ENCODE measurements at places on chromosomes 2 and 18.

DNA sequence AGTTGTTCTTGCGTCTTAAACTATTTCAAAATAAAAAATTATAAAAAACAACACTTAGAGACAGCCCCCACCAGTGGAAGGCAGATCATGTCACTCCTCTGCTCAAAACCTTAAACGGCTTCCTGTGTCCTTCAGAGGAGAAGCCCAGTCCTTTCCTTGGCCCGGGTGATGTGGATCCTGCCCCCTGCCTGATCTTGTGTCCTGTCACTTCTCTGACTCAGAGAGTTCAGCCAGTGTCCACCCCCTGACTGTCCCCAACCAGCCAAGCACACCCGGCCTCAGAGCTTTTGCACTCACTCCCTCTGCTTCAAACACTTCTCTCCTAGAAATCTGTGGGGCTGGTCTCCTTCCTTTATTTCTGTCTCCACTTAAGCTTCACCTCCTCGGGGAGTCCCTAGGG lies 35.4 kb downstream of the TOGARAM2 start:
- no peak for DNase-seq

- no peak for DNase-seq
Observed at GRCh38 chr2:223090039-223090438, 38.0 kb downstream of the KCNE4 start.

DNA sequence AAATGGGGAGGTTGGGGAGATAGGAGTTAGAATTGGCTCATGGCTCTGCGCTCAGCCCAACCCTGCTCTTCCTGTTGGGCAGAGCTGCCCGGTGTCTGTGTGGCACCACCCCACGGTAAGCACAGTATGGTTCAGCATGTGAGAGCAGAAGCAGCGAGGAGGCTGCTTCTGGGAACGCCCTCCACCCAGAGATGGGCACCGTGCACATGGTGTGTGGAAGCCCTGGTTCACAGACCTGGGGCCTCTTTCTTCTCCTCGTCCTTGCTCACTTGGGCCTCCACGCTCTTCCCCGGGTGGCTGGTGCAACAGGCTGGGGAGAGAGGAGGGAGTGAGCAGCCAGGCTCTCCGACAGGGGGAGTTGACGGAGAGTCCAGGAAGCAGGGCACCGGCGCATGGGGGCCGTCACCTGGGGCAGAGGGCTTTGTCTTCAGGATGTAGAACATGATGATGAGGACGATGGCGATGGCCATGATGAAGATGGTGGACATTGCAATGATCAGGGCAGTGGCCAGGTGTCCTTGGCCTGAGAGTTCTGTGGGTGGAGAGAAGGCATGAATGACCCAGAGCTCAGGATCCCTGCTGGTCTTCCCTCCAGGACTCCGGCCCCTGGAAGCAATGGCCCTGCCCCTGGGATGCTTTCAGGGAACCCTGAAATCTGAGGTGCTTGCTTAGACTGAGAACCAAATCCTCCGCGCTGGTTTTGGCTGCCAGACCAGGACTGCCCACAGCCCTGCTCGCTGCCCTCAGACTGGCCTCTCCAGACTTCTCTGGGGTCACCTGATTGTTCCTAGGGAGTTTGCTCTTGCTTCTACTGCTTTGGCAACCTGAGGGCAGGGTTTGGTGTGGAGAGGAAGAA lies 78.3 kb downstream of the EDAR start:
- DNase-seq, result no peak

GRCh38 chr2:74628538-74629105 lies 19.5 kb downstream of the M1AP start:
- no peak for DNase-seq

DNA sequence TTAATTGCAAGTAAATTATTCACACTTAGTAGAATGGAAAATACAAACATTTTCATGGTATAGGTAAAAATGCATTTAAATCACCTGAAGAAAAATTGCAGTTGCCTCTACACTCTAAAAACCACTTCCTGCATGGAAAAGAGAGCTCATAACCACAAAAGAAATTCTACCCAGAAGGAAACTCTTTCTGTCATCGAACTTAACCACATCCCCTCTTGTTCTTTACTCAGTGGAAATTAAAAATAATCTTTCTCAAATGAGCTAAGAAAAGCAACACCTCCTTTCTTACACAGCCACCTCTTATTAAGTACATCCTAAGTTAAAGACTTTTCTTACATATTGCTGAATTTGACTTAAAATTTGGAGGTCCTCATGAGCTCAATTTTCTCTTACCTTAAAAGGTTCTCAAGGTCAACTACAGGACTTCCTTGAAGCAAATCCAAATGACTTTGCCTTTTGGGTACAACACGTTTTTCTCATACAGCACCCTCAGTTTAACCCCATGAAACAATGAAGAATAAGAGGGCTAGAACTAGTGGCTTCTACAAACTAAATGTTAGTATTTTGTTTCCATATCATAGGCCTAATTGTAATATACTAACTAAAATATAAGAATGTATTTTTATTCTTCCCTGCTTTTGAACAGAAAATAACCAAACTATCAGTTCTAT lies 109.1 kb upstream of the CRIM1 start:
- DNase-seq, result peak; percentile 60
